D341Med (cell line): ENCODE measurements at places on chromosomes 2 and 18.

- DNase-seq, result no peak
Observed at GRCh38 chr2:23503682-23504081, 118.7 kb downstream of the KLHL29 start.

DNA sequence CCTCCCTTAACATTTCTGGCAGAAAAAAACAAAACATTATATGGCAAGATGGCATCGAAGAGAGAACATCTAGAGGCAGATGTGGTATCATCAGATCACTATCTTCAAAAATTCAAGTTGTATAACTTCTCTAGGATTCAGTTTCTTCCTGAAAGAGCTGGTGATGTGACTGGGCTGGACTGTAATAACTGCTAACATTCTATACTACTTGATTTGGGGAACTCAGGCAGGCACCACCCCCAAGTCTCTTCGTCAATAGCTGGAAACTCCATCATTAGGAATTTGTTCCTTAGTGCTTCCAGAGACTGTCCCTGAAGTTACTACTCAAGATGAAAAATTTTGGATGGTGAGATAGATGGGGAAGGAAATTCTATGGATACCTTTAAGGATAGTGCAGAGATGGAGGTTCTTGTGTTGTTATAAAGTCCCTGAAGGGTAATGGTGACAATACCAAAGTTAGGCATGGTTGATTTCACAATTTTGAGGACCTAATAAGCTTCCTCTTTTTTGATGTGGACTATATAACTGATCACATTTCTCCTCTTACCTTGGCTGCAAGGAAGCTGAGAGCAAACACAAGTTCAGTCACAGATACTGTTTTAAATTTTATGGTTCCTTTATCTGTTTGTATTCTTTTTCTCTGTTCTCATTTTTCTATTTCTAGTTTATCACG is 59.1 kb upstream of the PGAP1 start:
- no peak for DNase-seq

DNA sequence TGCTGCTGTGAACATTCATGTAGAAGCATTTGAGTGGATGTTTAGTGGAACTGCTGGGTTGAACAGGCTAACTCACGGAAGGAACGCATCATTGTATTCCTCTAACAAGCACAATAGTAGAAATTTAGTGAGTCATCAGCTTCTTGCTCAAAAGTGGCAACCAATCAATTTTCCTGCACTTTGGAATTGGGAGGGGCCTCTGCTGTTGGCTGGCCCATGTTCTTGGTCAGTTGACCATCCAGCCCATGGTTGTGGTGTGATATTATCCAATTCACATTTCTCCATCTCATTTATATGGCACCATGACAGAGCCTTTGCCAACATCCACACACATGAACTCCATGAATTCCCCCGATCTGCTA is 95.0 kb downstream of the TNFRSF11A start:
- DNase-seq, result no peak

DNA sequence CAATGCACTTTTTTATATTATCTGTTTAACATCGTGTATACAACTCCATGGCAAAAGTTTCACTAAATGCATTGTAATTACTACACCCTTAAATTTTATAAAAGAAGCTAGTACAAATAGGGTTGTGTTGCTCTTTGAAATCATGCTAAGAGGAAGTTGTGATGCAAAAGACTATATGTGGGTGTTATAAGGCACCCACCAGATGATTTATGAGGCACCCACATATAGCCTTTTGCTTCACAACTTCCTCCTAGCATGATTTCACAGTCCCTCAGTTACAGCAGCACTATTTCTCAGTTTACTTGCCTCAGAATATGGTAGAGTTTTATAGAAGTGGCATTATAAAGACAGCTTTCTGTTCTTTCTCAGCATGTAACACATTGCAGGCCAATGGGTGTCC is 277.3 kb upstream of the DOK6 start:
- no peak for DNase-seq

DNA sequence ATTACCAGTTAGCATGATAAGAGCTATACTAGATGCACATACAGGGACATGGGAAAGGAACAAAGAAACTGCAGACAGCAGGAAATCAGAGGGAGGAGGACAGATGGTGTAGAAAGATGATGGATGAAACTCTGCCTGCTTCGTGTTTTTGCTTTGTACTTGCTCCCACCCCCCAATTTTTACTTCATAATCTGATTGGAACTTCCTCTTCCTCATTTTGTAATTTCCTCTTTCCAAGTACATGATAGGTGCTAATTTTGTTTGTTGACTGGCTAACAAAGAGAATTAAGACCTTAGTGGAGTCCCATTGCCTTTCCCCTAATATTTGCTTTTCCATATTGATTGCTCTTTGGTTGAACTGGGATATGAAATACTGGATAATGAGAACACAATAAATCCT is 76.0 kb upstream of the PELI1 start:
- no peak for DNase-seq

DNA sequence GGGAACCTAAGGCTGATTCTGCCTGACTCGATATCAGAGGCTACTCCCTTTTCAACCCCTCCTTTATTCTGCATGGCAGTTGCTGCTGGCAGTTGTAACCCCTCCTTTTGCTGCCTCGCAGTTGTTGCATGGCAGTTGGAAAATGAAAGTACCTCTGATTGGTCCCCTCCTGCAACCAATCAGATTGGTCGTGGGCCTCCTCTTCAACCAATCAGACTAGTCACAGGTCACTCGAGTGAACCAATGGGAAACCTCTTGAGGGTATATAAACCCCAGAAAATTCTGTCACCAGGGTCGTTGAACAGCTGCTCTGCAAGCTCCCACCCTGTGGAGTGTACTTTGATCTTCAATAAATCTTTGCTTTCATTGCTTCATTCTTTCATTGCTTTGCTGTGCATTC is 294.3 kb upstream of the SLC8A1 start:
- DNase-seq, result no peak

- DNase-seq, result no peak
Observed at GRCh38 chr18:2792395-2792794, 54.4 kb upstream of the EMILIN2 start.

GRCh38 chr2:239327536-239328350 is 73.1 kb downstream of the HDAC4 start:
- no peak for DNase-seq

DNA sequence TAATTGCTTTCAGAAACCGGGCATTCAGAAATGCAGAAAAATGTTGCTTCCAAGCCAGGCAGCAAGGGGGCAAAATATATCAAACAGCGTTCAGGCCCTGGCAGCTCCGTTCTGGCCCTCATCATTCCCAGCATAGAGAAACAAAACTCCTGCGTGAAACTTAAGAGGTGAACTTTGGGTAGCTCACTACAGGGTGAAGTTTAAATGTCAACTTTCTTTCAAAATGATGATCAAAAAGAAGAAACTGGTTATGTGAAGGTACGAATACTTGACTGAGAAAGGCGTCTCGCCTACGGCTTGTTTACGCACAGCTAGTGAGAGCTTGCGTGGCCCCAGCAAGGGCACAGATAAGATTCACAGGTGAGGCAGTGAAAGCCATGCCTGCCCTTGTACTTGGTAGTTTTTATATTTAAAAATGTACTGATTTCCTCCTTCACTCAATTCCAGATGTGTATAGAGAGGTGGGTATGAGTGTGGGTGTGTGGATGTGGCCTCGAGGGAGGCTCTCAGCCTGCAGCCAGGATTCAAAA is 127.5 kb downstream of the NFATC1 start:
- no peak for DNase-seq

- no peak for DNase-seq
Observed at GRCh38 chr18:50727721-50728471, 91.9 kb downstream of the MRO start.

DNA sequence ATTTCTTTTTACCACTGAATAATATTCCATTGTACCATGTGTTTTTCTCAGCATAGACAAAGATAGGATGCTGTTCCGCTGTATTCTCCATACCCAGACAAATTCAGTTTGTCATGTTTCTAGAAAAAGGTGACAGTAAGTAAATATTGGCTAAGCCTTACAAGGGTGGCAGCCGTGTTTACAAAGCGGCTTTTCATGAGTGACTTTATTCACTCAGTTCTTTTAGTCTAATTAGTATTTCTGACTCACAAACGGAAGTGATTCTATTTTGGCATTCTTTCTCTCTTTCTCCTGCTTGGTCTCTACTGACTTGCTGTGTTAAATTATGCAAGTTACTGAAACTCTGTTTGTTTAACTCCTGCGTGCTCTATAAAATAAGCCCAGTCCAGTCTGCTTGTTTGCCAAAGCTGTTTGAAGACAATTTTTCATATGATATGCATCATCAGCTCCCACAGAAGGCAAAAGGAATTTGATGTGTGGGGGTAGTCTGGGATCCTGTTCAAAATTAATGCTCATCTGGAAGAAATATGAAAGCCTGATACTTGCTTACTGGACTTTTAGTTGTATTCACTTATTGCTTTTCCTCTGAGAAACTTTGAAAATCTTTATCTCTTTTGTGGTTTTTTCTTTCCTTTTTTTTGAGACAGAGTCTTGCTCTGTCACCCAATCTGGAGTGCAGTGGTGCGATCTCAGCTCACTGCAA is 2.3 kb upstream of the PLEKHH2 start:
- DNase-seq, result no peak

DNA sequence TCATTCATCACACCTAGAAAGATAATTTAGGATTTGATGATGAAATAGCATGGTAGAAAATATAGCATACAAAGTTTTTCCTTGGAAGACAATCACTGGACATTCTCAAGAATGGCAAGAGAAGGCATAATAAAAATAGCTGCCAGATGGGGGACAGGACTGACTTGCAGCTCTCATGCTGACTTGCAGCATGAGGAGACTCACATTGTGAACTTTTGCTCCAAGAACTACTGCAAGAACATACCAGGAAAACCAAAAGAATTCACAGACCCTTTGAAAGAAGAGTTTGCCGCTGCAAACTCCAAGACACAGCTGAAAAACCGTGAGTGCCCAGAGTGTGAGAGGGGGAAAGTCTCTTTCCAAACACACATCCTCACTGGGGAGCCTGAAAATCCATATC is 47.0 kb downstream of the CRYGD start:
- no peak for DNase-seq
